ENCODE measurements at places on chromosomes 12 and 14.
A peak's percentile ranks its signal among the peaks of the same experiment; 100 is the strongest.

- DNase-seq: no peak
Observed at GRCh38 chr14:39615352-39615751, 183.1 kb upstream of the FBXO33 start.

- DNase-seq: no peak
Observed at GRCh38 chr12:22978962-22979361, 354.0 kb downstream of the ETNK1 start.

GRCh38 chr12:69580074-69580473 is 5.2 kb upstream of the CCT2 start:
- DNase-seq: no peak

DNA sequence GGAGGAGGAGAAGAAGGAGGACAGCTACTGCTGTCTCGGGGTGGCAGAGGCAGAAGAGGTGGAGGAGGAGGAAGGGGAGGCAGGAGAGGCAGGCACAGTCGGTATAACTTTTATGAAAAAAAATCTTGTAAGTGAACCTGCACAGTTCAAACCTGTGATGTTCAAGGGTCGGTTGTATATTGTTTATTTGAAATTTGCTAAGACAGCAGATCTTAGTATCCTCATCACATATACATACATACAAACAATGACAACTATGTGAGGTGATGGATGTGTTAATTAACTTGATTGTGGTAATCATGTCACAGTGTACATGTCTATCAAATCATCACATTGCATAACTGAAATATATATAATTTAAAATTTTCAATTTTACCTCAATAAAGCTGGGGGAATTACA is 19.0 kb downstream of the ACTN1 start:
- no peak for DNase-seq

GRCh38 chr12:130026608-130027176 is 122.9 kb upstream of the TMEM132D start:
- peak; percentile 34 for DNase-seq

GRCh38 chr12:24177889-24178288 is 228.4 kb upstream of the SOX5 start:
- no peak for DNase-seq

DNA sequence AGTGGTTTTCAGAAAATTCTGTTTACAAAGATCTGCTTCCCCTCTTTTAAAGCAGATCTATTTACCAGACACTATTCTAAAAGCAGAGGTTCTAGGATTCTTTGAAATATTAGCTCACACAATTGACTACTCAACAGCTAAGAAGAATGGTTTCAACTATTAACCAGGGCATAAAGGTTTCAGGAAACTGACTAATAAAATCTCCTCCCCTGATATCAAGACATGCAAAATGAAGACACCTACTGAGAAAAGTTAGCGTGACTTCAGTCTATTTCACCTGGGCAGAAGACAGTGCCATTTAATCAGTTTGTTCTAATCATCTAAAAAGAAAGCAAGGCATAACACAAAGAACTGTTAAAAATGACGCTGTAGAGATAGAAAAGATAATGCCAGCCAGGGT is 22.2 kb downstream of the DAD1 start:
- no peak for DNase-seq

- DNase-seq: no peak
Observed at GRCh38 chr12:639566-639965, 23.7 kb downstream of the NINJ2 start.

- DNase-seq: no peak
Observed at GRCh38 chr12:27177706-27178105, 66.4 kb upstream of the STK38L start.

DNA sequence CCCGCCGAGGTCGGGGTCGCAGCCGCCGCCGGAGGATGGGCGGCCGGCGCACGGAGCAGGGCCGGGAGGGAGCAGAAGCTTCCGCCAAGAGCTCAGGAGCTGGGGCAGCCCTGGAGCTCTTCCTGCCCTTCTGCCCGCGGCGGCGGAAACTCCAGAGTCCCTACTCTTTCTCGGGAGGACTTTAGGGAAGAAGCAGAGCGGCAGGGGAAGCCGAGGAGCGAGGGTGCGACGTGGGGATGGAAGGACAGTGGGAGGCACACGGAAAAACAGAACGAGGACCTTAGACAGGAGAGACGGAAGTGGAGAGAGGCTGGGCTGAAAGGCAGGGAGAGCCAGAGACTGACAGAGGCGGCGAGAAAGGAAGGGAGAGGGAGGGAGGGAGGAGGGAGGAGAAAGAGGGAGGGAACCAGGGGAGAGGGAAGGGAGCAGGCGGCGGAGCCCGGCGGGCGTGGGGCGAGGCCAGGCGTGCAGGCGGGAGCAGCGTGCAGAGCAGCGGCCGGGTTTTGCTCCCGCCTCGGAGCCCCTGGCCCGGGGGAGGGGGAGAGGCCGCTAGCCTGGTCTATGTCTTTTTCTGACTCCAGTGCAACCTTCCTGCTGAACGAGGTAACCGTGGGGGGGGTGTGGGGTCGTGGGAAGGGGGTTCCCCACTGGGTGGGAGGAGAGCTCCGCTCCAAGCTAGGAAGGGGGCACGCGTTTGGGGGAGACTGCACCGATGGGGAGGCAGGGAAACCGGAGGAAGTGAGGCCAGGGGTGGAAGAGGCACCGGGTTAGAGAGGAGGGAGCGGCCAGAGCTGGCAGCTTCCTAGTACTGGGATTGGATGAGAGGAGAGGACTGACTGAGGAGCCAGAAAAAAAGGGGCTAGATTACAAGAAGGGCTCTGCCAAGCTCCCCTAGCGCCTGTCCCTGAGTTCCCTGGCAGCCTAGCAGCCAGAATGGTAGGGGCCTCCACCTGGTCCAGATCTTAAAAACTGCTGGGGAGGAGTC is 2.9 kb upstream of the CACNB3 start:
- DNase-seq: peak; percentile 82

GRCh38 chr12:107033758-107034739 is 47.1 kb upstream of the MTERF2 start:
- DNase-seq: no peak

- DNase-seq: peak; percentile 77
Observed at GRCh38 chr14:82385048-82385447, 851.4 kb upstream of the SEL1L start.

- no peak for DNase-seq
Observed at GRCh38 chr12:80219345-80219744, 120.0 kb downstream of the OTOGL start.

- no peak for DNase-seq
Observed at GRCh38 chr14:46819117-46819516, 167.5 kb upstream of the RPL10L start.

GRCh38 chr14:92884410-92884809 is 38.5 kb upstream of the CHGA start:
- DNase-seq: no peak

- no peak for DNase-seq
Observed at GRCh38 chr12:34347367-34347766, 325.1 kb downstream of the ALG10 start.

DNA sequence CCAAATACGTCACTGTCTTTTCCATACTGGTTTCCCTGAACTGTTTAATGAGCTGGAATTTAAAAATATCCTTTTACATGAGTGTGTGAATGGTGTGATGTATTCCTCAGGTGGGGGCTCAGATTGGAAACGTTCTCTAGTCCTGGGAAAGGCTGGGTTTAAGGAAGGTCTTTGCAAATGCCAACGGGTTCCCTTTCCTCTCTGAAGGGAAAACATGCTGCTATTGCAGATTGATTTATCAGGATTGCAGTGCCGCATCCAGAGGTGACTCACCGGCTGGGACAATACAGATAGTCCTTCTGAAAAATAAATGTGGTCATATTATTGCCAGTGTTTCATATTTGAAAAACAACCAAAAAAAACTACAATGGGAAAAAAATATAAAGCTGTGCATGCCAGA is 193.1 kb upstream of the FLRT2 start:
- no peak for DNase-seq

GRCh38 chr14:68657300-68658028 is 135.4 kb downstream of the ZFP36L1 start:
- DNase-seq: no peak

- DNase-seq: no peak
Observed at GRCh38 chr12:108237272-108237671, 101.8 kb downstream of the CMKLR1 start.
